ENCODE measurements at places on chromosomes 11 and 22.

DNA sequence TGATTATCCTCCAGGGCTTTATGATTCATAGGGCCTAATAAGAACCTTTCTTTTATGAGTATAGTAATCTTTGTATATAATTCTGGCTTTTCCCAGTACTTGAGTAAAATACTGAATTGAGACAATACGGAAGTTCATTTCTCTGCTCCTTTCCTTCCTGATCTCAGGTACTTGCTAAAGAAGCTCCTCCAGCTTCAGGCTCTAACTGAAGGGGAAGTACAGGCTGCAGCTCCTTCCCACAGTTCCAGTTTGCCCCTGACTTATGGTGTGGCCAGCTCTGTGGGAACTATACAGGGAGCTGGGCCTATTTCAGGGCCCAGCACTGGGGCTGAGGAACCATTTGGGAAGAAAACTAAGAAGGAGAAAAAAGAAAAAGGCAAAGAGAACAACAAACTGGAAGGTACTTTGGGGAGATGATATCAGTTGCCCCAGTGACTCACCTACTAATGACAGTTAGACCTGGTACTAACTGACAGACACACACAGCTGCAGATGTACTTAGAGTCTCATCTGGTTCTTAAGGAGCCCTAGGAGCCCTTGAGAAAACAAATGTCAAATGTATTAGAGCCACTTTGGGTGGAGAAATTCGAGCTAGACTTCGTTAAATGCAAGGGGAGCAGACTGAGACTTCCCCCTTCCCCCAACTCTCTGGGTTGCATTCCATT, 3.0 kb downstream of the TBRG1 start:
- no peak for DNase-seq

DNA sequence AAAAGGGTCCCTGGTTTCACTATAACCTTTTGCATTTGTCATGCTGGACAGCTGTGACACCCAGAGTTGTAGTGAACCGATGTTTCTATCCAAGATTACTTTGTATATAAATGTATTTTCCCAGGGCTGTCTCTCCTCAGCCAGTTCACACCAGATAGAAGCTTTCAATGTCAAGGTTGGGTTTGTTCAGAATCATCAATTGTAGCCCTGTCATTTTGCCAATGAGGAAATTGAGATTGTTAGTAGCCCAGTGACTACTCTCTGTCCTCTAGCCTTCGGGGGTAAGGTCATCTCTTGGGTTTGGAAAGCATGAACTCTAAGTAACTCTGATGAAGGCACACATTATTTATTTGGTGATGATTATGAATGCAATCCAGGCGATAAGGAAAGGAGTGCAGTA, 165.6 kb downstream of the DBX1 start:
- DNase-seq = no peak

GRCh38 chr11:8768625-8769333, 86.2 kb downstream of the RPL27A start:
- no peak for DNase-seq

DNA sequence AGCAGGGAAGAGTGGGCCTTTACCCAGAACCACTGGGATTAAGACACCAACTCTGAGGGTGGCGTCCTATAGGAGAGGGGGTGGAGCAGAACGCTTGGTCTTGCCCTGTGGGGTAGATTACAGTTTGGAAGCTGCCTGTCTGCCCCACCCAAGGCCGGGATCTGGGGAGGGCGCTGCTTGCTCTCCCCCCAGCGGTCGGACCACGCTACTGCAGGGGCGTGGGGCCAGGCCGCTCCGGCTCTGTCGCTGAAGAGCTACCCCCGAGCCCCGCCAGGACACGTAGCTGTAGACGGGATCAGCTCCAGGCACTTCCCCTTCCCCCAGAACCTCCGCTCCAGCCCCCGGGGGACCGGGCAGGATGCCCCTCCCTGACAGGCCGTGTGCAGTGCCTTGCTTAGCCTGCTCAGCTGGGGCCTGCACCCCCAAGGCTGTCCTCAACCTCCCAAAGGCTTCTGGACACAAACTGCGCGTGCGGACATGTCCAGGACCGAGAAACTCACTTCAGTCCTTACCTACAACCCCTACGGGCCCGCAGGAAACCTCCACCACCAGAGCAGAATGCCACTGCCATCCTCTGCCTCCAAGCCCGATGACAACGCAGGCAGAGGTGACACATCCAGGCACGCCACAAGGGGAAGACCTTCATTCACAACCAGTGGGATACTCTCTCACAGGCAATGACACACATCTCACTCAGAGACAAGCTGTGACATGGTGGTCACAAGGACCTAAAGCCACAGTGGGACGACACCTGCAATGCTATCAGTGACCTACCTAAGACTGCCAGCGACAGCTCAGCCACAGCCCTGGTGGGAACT, 3.6 kb downstream of the AHNAK start:
- DNase-seq = no peak

All from BJ (cell line).